ENCODE measurements at places on chromosomes 1 and 21.

DNA sequence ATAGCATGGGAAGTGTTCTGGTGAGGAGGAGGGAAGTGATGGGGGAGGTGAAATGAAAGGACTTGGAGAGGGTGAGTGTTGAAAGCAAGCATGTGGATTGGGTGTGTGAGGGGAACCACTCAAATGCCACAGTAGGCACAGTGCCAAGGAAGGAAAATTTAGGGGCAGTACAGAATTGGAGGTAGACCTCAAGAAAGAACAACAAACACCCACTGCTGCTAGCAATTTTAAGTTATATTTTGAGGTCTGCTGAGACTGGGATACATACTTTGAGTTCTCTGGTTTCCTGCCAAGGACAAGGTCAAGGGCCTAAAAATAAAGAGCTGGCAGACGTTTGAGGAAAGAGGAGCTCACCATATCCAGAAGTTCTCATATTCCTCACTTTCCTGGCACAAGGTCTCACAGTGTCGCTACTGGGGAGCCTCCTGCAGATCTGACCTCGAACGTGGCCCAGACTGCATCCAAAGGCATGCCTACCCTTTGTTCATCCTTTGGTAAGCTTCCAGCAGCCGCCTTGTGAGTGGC is 104.0 kb downstream of the BRINP2 start:
- DNase-seq: peak; percentile 86

DNA sequence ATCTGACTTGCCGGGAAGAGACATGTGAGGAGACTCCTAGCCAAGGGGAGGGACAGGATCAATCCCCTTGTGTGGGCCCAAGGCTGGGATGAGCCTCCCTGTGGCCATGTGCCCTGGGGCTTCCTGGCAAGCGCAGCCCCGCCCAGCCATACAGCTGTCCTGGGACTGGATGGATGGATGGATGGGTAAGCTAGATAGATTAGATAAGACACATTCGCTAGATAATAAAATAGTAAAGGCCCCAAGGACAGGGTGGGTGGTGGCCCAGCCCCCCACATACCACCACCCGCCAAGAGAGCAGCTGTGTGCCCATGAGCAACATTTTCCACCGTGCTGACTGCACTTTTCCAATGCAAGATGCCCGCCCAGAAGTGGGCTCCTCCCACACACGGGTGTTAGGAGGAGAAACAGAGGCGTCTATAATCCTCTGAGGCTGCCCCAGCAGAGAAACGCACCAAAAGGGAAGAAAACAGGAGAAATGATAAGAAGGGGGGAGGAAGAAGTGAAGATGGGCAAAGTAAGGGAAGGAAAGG is 25.1 kb downstream of the ZBTB17 start:
- peak; percentile 46 for DNase-seq

DNA sequence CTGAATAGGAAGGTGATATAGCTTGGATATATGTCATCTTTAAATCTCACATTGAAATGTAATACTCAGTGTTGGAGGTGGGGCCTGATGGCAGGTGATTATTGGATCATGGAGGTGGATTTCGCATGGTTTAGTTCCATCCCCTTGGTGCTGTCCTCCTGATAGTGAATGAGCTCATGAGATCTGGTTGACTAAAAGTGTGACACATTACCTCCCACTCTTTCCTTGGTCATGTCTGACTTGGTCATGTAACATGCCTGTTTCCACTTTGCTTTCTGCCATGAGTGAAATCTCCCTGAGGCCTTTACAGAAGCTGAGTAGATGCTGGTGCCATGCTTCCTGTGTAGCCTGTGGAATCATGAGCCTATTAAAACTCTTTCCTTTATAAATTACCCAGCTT is 664.5 kb upstream of the NR5A2 start:
- no peak for DNase-seq

DNA sequence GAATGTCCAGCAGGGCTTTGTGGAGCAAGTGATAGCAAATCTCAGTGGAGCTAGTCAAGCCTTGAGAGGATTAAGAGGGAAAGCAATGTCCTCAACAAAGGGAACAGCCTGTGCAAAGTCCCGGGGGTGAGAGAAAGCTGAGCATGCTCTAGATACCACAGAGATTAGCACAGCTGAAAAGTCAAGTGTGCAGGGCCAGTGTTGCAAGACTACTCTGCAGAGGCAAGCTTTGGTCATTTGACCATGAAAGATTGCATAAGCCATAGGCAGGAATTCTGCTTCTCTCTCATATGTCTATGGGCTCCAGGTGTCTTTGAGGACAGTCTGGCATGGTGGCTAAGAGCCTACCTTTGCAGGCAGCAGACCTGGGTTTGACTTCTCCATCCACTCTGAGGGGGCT is 181.0 kb upstream of the JUN start:
- peak; percentile 73 for DNase-seq

Data from AG10803 (cell line).